ENCODE measurements at places on chromosomes 12 and 14. TPM values are rescaled to one million over a fixed set of nuclear protein-coding genes. Genes with fewer than 3 reads are reported as not detected.
A peak's percentile ranks its signal among the peaks of the same experiment; 100 is the strongest.

DNA sequence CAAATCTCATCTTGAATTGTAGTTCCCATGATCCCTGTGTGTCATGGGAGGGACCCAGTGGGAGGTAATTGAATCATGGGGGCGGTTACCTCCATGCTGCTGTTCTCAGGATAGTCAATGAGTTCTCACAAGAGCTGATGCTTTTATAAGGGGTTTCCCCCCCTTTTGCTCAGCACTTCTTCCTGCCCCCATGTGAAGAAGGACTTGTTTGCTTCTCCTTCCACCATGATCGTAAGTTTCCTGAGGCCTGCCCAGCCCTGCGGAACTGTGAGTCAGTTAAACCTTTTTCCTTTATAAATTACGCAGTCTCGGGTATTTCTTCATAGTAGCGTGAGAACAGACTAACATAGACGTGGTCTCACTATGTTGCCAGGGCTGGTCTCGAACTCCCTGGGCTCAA is 56.1 kb upstream of the EIF5 start:
- no peak for DNase-seq

GRCh38 chr12:101616027-101616494 is 21.3 kb downstream of the MYBPC1 start:
- no peak for DNase-seq

DNA sequence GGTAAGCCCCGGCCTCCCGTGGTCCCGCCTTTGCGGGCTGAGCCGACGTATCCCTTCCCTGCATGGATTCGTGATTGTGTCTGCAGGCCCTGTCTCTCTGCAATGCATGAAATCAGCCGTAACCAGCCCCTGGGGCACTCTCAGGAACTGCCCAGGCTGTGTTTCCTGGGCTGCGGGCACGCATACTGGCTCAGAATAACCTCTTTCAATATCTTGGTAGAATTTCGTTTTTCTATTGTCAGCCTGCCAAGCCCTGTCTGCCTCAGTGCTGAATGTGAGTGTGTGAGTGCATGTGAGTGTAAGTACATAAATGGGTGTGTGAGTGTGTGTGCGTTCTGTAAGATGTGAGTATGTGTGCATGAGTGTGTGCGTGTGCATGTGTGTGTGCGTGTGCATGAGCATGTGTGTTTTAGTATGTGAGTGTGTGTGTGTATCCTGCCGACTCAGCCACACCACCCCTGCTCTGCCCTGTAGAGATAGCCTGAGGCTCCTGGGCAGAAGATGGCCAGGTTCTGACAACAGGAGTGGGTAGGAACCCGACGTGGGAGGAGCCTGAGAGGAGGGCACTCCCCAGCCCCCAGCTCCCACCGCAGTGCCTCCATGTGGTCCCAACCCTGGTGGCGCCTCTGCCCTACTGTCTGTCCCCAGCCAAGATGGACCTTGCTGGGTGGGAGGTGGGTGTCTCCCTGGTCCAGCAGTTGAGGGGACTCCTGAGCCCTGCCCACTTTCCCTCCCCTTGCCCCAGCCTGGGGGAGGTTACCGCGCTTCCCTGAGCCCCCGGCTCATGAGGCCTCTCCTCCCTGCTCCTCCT is 268.8 kb downstream of the ADGRD1 start:
- DNase-seq = peak; percentile 57

GRCh38 chr12:125533434-125534029 is 468.3 kb downstream of the AACS start:
- peak; percentile 44 for DNase-seq

GRCh38 chr14:103994535-103995184 is 52.3 kb upstream of the RD3L start:
- DNase-seq = no peak

GRCh38 chr12:10354502-10354901 is 35.3 kb downstream of the KLRK1 start:
- no peak for DNase-seq

DNA sequence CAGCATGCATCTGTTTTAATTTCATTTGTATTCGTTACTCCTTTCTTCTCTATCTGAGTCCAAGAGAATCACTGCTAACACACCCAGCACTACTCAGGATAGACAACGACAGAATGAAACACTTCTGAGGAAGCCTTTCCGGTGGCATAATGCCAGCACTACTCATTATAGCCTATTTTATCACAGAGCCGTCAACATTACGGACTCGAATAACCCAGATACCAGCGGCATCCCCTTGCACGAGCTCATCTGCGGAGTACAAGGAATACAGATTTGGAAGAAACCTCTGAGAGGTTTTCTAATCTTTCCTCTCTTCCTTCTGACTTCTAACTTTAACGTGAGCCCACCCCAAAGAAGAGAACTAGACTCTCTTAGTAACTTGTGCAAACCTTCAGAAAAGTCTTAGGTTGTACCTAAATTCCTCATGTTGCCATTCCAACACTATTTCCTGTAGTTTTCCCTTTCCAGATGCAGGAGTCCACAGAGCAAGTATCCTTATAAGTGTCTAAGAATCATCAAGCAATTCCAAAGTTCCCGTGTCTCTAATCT is 248.1 kb downstream of the APAF1 start:
- DNase-seq = no peak

DNA sequence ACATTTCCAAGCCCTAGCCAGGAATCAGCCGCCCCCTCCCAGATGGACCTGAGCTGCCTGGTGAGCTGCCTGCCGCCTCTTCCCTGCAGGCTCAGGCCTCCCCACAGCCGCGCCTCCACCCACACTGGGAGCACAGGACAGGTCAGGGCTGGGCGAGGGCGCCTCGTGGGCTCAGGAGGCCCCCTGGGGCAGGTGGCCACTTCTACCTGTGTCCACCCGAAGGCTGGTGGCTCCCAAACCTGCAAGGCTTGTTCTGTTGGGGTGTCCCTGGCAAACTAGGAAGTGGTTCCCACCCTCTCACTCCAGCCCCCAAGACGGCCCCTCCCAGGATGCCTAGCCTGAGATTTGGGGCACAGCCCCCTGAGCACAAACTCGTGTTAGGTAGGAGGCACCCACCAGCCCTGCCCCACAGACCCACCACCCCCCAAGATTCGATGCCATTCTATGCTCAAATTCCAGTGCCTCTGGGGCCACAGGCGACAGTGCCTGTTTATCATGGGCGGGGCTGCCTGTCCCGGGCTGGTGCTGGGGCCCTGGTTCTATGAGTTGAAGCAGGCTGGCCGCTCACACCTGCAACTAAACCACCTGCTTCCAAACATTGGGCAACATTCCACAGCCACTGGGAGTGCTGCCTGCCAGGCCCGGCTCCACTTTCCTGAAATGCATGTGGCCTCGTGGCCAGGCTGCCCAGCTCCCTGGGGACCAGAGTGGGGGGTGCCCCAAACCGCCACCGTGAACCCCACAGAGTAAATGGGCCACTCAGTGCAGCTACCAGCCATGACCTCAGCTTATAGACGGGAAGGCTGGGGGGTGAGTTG is 6.8 kb downstream of the MMP17 start:
- no peak for DNase-seq

DNA sequence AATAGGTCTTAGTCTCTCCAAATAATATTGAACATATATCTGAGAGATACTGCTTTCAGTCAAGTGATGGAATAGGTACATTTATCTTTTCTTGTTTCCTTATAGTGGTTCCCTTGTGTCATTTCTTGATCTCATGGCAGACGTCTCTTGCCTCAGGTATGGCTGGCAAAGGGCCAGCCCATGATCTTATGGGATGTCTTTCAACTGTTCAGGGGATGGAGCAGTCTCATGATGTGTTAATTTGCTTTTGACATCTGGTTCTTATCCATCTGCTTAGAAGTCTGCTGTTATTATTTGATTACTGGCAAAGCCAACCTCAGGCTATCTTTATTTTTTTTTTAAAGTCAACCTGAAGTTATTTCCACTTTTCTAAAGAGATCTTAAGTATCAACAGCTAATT is 262.9 kb downstream of the TMEM117 start:
- DNase-seq = no peak

DNA sequence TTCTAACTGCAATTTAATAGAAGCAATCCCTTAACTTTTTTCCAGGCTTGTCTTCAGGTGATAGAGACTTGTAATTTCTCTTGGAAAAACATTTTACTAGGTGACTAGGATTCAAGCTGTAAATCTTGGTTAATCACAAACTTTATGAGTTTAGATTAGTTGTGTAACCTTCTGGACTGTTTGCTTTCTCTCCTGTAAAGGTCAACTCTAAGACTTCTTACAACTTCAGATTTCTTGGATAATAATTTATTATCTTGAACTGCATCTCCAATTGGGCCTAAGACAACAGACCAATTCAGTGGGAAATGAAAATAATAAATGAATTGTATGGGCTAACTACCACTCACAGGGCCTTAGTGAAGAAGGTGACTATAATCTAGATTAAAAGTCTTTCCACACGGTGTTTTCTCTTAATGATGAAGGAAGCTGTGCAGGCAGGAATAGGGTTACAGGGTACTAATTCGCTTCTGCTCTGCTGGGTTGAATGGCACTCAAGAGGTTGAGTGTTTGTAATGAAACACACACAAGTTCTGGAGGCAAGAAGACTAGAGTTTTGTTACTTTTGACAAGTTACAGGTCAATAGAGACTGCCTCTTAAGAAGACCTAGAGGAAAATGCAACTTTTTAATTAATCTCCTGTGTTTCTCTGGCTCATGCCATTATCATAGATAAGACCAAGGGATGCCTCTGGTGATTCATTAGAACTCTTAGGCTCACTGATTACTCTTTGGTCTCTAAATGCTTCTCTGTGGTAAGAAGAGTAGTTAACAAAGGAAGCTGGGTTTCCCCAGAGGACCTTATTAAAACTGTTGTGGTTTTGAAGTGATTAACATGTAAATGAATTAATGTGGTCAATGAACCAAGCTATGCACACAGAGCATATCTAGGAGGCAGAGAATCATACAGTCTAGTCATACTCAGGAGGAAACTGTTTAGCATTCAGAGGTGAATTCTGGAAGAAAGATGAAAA is 30.0 kb upstream of the OR4E1 start:
- DNase-seq = no peak

DNA sequence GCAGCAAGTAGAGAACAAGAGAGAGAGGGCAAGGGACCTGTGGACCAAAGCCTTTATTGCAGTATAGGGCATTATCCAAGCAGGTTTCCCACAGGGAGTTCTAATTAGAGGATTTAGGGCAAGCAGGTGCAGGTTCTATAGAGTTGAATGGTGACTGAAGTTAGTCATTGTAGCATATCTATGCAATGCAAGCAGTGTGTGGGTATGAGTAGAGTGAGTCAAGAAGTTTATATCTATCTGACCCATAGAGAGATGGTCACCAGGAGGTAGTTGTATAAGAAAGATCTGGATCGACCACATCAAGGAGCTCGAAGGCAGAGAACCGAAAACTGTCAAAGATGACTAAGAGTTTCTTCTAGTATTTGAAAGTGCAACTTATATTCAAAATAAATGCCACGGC is 167.3 kb downstream of the PLCZ1 start:
- DNase-seq = no peak

DNA sequence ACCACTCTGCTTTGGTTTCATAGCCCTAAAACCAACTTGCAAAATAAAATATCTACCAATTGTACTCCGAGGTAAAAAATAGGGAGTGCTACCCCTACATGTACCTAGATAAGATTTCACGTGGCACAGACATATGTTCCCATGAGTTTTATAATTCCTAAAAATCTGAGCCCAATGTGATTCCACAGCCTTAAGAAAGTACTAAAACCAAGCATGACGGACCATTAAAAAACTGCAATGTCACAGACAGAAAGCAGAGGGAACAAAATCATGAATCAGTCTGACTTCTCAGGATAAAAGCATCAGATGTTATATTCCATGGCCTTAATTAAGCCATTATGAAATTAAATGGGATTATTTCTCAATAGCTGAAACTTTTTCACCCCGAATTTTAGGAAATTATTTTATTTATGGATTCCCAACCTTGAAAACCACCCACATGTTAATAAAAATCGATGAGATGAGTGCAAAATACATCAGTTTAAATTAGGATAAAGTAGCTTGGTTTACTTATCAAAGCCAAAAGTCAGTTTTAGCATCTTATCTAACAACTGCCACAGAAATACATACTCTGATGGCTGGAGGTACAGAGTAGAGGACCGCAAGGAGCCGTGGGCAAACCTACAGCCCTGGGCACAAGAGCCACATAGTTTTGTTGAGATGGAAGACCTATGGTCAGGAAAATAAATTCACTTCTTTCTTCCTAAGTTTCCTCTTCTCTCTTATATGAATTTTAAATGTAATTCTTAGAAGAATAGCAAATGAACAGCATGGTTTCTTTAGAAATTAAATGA is 4.5 kb downstream of the ITPR2 start:
- no peak for DNase-seq

DNA sequence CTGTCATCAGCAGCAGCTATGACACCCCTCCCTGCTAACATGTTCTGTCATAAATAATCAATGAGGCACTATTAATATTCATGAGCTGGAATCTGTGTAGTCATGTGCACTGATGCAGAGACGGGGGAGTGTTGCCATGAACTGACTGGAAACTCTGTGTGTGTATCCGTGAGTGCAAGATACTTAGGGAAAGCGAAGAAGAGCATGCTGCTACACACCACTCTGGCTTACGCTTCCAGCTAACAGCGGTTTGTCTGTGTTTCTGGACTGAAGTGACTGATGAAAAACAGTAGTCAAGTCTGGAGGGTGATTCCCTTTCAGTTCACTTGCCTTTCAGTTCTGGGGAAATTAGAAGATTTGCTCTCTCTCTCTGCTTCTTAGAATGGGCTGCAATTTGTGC is 249.4 kb downstream of the PDZRN4 start:
- no peak for DNase-seq

DNA sequence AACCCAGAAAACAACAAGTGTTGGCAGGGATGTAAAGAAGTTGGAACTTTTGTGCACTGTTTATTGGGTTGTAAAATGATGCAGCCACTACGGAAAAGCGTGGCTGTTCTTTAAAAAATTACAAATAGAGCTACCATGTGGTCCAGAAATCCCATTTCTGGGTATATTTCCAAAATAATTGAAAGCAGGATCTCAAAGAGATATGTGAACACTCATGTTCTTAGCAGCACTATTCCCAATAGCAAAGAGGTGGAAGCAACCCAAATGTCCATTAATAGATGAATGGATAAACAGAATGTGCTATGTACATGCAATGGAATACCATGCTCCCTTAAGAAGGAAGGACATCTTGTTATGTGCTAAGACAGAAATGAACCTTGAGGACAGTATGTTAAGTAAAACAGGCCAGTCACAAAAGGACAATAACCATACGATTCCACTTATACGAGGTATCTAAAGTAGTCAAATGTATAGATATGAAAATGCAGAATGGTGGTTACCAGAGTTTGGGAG is 249.5 kb downstream of the PHLDA1 start:
- DNase-seq = no peak

Gene KCNMB4
- 1.0 TPM for total RNA-seq

Gene CD163L1
- not detected for total RNA-seq

Gene GALNT16
- total RNA-seq = not detected

Gene SRRM4
- not detected for total RNA-seq

Gene MYO1A
- total RNA-seq = 2.1 TPM

Gene ERGIC2
- 101 TPM for total RNA-seq

All from activated CD8-positive, alpha-beta T cell treated with anti-CD3 and anti-CD28 coated beads for 36 hours (primary cell).